ENCODE measurements at places on chromosomes 2 and 18. TPM values are rescaled to one million over a fixed set of nuclear protein-coding genes. Genes with fewer than 3 reads are reported as not detected.

Gene TCF23
- not detected for polyA plus RNA-seq

Gene RNF103
- polyA plus RNA-seq, result 11.7 TPM

Gene DSG4
- polyA plus RNA-seq, result 0.50 TPM

Gene PROM2
- 16.8 TPM for polyA plus RNA-seq

Gene SH3BP4
- polyA plus RNA-seq, result 46.4 TPM

Gene IL18RAP
- polyA plus RNA-seq, result not detected

Gene ECEL1
- not detected for polyA plus RNA-seq

Gene ATP6V1C2
- 0.49 TPM for polyA plus RNA-seq
